Umbilical cord (tissue), 2 donors: ENCODE measurements at places on chromosomes 1 and 21. TPM values are rescaled to one million over a fixed set of nuclear protein-coding genes. Genes with fewer than 3 reads are reported as not detected.

The NAV1 gene
- 36.1 TPM for total RNA-seq

The CRYBG2 gene
- 7.0 TPM for total RNA-seq

The KRTAP8-1 gene
- total RNA-seq = not detected

The PRKAA2 gene
- total RNA-seq = 4.8 TPM

DNA sequence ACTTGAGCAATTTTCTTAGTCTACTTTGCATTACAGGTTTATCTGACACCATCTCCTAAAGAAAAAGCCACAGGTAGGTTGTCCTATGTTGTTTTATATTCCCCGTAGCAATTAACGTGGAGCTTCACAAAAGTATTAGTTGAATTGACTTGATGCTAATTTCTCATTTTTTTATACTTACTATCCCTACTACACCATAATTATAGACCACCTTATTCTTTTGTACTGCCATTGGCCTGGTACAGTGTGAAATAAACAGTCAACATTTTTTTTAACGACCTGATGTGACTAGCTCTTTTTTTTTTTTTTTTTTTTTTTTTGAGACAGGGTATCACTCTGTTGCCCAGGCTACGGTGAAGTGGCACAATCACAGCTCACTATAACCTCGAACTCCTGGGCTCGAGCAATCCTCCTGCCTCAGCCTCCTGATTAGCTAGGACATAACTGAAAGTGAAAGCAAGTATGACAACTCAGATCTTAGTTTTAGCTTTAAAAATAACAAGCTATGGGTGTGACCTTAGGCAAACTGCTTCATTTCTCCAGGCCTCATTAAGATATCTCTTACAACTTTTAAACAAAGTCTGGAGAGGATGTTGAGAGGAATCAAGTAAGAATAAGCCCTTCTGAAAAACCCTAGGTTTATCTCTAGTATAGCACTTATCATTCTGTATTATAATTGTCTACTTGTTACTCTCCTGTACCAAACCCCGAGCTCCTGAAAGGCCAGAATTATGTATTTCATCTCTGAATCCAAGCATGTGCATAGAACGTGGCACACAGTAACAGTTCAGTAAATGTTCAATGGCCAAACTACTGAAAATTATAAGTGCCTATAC lies 49.5 kb downstream of the LUZP1 start:
- no peak for DNase-seq

DNA sequence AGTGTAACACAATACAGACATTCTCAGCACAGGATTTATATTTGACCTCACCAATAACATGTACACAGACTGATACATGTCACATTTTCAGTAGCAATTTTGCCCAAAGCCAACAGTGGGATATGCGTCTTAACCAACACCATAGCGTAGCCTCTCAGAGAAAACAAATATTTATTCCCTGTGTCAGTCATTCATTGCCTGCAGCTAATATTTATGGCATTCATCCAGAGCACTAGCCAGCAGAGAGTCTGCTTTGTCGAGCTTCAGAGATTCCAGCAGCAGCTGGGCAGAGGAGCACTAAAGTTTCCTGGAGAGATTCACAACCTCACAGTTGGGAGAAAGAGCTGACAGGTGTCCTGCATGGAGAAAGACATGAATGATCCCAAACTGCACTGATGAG lies 400.7 kb upstream of the DAB1 start:
- DNase-seq = no peak

DNA sequence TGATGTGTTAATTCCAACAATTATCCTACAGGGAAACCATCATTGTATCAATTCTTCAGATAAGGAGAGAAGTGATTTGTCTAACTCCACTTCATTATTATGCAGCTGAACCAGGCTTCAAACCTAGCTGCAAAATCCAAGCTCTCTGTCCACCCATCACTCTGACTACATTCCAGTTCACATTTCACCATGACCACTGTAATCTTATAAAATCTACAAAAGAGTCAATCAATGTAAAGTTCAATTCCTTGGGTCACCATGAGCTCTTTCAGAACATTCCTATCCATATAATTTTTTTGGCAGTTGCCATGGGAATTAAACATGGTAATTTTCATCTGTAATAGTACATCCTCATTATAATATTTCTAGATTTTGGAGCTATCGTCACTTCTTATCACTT lies 100.9 kb downstream of the PLPPR5 start:
- DNase-seq = no peak

- DNase-seq = no peak
Measured at GRCh38 chr1:83083589-83084224, 915.2 kb downstream of the TTLL7 start.

- no peak for DNase-seq
Measured at GRCh38 chr1:248114890-248115289, 19.9 kb downstream of the OR2L13 start.

GRCh38 chr1:93537924-93538323 lies 90.0 kb downstream of the FNBP1L start:
- no peak for DNase-seq

DNA sequence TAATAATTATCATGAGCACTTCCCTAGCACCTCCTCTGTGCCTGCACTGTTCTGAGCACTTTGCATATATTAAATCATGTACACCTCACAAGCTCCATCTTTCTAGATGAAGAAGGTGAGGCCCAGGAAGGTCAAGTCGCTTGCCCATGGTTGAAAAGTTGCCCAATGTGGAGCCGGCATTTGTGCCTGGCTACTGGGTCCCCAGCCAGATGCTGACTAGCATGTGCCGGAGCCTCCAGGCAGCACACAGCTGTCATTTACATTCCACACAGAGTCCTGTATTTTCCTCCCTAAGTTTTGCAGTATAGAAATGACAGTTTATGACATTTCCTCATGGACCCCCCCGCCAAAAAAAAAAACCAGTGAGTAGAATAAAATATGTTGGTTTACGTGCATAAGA lies 94.3 kb downstream of the BCAR3 start:
- DNase-seq = no peak

GRCh38 chr1:8343464-8344001 lies 25.6 kb downstream of the SLC45A1 start:
- DNase-seq = peak; percentile 69

DNA sequence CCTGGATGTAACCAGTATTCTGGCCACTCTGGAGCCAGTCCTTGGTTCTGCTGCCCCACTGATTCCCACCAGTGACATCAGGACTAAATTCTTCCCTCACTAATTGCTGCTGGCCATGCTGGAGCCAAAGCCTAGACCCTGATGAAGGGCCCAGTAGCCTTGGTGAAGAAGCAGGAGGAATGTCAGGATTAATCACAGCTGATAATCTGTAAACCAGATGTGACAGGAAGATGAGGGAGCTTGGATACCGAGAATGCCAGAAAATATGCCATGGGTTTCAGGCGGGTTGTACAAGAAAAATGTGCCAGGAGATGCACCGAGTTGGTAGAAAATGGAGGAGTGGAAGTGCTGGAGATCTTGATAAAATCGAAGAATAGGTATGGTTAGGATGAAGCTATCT lies 119.0 kb upstream of the PPP2R5A start:
- DNase-seq = no peak

GRCh38 chr1:74464037-74464436 lies 48.4 kb downstream of the LRRC53 start:
- DNase-seq = no peak

GRCh38 chr1:168265596-168265995 lies 15.1 kb upstream of the TBX19 start:
- no peak for DNase-seq

DNA sequence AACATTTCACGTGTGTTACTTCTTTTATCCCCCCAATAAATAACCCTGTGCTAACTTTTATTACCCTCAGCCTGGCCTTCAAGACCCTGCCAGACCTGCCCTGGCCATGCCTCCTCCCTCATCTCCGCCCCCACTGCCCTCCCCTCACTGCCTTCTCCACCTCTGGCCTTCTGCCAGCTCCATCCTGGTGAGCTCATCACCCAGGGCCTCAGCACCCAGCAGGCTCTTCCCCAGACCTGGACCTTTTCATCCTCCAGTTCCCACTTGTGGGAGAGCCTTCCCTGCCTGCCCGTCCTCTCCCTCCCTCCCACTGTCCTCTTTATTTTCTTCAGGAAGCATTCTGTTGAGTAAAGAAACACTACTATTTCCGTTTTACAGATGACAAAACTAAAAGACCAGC lies 72.0 kb downstream of the SLC66A1 start:
- peak; percentile 56 for DNase-seq
